Fibroblast of the conjunctiva (primary cell): ENCODE measurements at places on chromosomes 7 and 10.
A peak's percentile ranks its signal among the peaks of the same experiment; 100 is the strongest.

DNA sequence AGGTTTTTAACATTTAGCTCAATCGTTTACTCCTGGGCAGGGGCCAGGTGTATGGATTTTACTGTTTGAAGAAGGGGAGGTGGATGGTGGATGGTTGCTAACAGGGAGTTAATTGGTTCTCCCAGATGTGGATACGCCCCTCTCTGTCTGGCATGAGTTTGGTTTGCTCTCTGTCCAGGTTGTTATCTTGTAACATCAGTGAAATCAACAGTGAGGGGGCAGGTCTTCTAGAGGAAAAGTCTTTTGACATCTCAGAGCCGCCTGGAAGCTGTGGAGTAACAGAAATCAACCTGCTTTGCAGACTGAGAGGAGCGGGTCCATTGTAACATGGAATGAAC lies 243.4 kb downstream of the MGMT start:
- DNase-seq, result no peak

- DNase-seq, result no peak
Observed at GRCh38 chr7:35545831-35546230, 149.1 kb downstream of the HERPUD2 start.

- DNase-seq, result peak; percentile 64
Observed at GRCh38 chr10:101141616-101142532, 10.8 kb downstream of the TLX1 start.

GRCh38 chr7:632831-633210 lies 93.7 kb upstream of the DNAAF5 start:
- DNase-seq, result no peak

- DNase-seq, result no peak
Observed at GRCh38 chr10:88962336-88962735, 9.8 kb upstream of the ACTA2 start.

GRCh38 chr7:11969643-11970042 lies 137.6 kb upstream of the THSD7A start:
- no peak for DNase-seq

DNA sequence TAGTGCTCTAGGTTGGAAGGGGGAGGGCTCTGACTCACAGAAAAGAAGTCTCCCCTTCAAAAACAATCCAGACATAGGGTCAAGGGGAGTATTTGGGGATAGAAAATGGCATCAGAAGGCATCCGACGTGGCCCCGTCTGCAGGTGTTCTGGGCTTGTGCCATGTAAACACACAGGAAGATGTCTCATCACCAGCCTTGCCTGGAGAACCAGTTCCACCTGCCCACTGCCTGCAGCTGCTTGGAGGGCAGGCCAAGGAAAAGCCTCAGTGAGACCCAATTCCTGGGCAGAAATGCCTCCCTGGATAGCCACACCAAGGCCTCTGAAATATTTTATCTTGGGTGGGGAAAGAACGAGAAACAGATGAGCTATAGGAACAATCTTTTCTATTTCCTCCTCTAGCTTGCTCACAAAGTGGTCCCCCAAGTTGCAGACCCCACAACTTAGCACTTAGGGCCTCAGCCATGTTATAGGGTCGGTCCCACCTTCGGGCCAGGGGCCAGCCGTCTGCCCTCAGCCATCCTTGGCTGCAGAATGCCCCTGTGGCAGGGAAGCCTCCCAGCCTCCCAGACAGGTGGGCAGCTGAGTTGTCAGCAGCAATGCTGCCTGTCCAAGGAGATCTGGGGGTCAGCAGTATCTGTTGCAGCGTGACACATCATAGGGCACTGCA lies 54.3 kb upstream of the ECHDC3 start:
- DNase-seq, result no peak

GRCh38 chr7:151726652-151727578 lies 150.0 kb downstream of the PRKAG2 start:
- no peak for DNase-seq

DNA sequence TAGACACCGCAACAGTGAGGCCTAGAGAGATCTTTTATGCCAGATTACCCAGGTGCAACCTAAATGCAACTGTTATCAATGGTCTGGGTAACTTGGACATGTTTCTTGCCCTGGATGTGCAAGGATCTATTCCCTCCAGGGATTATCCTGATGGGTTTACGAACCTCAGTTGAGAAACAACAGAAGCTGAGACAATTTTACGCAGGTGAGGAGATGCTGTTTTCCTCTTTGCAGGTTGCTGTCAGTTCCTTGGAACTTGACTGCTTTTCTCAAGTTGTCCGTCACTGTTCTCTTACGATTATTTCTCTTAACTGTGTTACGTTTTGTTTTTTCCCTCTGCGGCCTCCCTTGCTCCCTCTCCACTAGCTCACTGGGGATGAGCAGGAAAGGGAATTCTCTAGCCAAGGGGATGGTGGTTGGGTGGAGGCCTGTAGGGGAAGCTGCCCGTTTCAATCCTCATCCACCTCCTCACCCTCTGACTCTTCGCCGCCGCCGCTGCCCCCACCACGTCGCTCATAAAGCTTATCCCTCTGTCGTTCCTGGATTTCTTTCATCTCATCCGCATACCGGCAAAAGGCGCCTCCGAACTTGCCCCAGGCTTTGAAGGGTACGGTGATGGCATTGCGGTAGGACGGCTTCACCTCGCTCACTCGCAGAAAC lies 1.2 kb downstream of the PURB start:
- no peak for DNase-seq

DNA sequence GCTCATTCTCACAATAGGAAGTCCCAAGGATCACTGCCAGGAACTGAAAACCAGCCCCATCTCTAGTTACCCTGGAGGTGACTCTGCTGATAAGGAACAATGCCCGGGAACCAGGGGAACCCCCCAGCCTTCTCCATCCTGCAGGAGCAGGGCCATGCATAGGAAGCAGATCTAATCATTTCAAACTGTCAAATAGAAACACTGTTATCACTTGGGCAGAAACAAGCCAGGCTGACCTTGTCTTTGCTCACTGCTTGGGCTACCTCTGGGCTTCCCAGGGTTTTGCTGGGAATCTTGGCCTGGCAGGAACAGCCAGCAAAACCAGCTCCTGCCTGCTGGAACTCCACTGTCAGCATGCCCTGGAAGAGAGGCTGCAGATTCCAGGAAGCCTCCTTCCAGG lies 114.1 kb downstream of the RNF216 start:
- no peak for DNase-seq

GRCh38 chr7:135342887-135343286 lies 109.2 kb downstream of the STRA8 start:
- no peak for DNase-seq

- DNase-seq, result no peak
Observed at GRCh38 chr10:124040451-124041188, 52.8 kb downstream of the CHST15 start.

DNA sequence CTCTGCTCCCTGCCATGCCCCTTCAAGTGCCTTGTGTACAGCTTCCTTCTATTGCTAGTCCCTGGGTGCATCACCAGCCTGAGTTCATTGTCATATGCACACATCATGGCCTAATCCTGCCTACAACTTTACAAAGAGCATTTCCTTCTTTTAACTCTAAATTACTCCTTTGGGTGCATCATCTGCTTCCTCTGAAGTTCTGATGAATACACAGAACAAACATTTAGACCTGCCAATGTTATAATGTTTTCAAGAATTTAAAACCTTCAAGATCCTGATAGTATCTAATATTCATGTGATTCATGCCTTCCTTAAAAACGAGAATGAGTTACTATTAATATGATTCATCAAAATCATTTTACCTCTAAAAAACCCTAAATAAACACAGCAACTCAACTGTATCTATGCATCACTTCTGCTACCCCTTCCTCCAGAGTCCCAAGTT lies 357.1 kb downstream of the MAGI2 start:
- no peak for DNase-seq

GRCh38 chr7:49773936-49774458 lies 559 bp downstream of the VWC2 start:
- DNase-seq, result no peak

- DNase-seq, result no peak
Observed at GRCh38 chr7:135634191-135634878, 28.0 kb upstream of the STMP1 start.

DNA sequence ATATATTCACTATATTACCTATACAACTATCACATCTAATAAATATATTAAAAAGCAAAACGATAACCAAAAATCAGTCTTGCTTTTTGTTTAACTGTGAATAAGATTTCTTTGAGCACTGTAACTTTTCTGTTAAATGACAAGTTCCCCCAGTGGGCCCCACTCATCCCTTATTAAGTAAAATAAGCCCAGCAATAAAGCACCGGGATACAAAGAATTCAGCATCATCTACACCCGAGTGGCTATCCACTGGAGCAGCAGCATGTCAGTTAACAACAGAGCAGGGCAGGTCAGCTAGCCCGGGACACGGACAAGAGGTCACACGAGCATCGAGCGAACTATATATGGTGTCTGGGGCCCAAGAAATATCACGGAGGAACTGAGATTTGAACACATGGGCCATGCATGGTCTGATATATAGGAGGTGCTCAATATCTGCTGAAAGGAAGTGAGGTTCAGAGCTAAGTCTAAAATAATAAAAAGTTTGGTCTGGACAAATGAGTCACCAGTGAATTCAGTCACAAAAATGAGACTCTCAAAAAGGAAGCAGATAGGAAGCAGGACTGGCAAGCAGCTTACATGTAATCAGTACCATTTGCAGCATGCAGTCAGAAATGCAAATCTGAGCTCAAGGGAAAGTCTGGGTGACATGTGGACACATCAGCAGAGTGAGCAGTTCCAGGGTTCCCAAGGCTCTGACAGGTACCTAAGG lies 4.1 kb downstream of the ERCC6 start:
- DNase-seq, result peak; percentile 26

DNA sequence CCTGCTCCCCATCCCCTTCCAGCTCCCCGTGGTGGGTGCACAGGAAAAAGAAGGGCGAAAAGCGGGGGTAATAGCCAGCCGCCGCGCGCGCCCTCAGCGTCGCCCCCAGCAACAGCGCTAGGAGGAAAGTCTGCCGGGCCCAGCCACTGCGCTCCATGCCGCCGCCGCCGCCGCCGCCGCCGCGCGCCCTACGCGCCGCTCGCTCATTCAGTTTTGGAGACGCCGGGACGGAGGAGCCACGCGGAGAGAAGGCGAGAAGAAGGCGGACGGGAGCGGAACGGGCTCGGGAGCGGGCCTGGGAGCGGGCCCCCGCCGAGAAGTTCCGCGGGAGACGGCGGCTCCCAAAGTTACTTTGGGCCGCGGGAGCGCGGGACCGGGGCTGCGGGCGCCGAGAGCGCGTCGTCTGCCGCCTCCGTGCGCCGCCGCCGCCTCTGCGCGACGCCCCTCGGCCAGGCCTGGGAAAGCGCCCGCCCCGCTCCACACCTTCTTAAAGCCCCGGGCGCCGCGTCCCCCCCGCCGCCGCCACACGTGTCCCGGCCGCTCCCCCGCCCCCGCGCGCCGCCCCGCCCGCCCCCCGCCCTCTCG lies at the start of gene RELN:
Gene RELN, minus strand, starts transcription at position 459 of the 585 bp plus-strand sequence. Its CDS starts 302 bp downstream, at position 157.
- DNase-seq, result no peak

- peak; percentile 91 for DNase-seq
Observed at GRCh38 chr10:17229016-17229716, 1.1 kb downstream of the VIM start.

DNA sequence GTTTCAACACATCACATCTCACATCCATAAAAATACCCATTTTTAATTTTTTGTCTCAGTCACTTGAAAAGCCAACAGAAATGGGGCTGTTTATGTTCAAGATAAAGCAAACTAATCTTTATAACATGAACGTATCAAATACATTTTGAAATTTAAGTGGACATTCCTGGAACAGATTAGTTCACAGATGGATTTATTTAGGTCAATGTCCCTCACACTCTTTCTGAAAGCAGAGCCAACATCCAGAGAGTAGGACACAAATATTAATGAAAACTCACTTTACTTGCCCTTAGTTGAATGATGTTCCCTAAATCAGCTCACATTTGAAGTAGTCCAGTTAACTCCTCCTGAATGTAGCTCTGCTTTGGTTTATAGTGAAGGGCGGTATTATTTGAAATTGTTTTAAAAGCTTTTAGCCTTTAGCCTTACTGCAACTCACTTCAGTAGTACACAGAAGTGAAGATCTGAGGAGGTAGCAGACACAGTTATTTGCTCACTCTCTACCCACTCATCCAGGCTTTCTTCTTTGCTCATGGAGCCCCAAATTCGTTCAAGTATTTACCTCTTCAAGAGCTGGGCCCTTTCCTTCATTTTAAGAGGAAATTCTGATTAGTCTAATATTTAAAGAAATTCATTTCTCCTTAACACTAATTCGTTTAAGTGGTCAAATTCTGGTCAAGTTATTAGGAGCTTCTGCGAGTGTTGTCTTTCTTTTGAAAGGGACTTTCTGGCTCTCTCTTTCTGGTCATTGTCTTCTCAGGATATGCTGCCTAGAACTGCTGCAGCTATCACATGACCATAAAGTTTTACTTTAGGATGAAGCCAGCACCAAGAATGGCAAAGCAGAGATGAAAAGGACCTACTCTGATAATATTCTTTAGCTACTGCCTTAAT lies 180.6 kb upstream of the AGR3 start:
- no peak for DNase-seq

DNA sequence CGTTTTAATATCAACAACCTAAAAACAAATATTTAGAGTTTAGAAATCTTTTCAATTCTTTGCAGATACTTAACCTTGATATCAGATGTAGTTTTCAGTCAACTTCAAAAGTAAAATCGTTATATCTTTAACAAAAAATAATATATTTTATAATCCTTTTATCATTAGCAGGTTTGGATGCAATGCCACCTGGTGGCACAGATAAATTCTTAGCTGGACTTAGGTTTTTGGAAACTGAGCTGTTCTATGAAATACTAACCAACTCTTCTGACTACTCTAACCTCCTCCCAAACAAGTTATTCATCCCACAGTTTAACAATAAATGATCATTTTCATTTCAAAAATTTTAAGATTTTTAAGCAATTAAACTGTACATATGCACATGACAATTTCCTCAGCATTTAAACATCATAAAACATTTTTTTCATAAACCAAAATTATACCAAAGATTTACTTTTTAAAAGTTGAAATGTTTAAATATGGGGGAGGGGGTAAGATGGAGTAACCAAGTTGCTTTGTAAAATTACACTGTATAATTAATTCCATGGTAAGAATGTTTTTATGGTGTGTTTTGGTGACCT lies 56.9 kb downstream of the HIBADH start:
- DNase-seq, result peak; percentile 9

GRCh38 chr7:67923286-67923685 lies 926.7 kb downstream of the TYW1 start:
- DNase-seq, result no peak

- DNase-seq, result no peak
Observed at GRCh38 chr10:51080311-51081006, 6.2 kb downstream of the PRKG1 start.

- peak; percentile 66 for DNase-seq
Observed at GRCh38 chr10:78688901-78689583, 379.7 kb upstream of the ZMIZ1 start.

- DNase-seq, result no peak
Observed at GRCh38 chr10:3510741-3511140, 274.3 kb downstream of the KLF6 start.

- no peak for DNase-seq
Observed at GRCh38 chr7:70114806-70115205, 516.5 kb downstream of the AUTS2 start.

DNA sequence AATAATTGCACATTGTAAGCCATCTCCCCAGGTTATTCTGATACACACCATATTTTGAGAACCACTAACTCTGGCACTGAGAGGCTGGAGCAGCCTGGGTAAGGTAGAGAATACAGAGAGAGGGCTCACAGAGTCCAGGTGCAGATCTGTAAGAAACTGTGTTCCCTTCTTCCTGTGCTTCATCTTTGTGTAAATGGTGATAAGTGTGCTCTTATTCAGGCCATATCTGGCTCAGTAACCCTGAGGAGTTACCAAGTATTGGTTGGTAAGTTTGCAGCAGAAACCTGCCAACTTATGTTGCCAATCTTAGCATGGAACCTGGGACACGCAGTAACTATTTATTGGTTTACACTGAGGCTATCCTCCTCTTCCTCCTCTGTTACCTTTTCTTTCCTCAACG lies 16.2 kb upstream of the ICA1 start:
- no peak for DNase-seq
